ENCODE measurements at places on chromosomes 3 and 15.

DNA sequence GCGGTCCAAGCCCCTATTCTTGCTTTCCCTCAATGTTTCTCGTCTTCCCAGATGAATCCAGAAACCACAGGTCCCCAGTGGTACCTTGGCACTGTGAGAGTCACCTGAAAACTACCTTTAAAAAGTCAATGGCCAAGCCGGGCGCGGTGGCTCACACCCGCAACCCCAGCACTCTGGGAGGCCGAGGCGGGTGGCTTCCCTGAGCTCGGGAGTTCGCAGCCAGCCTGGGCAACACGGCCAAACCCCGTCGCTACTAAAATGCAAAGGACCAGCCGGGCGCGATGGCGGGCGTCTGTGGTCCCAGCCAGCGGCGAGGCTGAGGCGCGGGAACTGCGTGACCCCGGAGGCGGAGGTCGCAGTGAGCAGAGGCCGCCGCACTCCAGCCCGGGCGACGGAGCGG, 285.9 kb downstream of the CHL1 start:
- DNase-seq = no peak

DNA sequence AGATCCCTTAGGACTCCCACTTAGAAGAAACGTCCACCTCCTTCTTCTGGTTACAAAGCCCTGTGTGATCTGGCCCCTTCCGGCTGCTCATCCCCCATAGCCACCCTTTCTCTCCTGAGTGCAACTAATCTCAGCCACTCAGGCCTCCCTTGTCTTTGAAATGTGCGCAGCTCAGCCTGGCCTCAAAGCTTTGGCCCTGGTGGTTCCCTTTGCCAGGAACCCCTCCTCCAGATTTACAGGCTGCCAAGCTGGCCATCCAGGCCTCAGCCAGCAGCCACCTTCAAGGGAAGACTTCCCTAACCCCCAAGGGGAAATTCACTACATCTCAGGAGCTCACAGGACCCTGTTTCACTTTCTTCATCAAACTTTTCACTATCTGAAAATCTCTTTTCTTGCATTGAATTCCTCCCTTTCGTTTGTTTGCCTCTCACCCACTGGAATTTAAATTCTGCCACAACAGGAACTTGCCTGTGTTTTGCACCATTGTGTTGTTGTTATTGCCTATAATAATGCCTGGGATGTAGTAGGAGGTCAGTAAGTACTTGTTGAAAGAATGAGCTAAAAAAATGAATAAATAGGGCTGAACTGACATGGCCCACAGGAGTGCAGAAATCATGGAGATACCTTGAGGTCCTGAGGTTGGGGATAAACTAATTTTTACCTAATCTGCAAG, 109.5 kb upstream of the PFN2 start:
- DNase-seq = no peak

- DNase-seq = no peak
Measured at GRCh38 chr3:147398813-147399534, 7.4 kb downstream of the ZIC4 start.

- no peak for DNase-seq
Measured at GRCh38 chr3:158728851-158729250, 3.4 kb downstream of the RARRES1 start.

- DNase-seq = no peak
Measured at GRCh38 chr3:71307991-71308697, 275.4 kb downstream of the FOXP1 start.

- DNase-seq = no peak
Measured at GRCh38 chr3:195544634-195545033, 1.5 kb upstream of the PPP1R2 start.

- DNase-seq = no peak
Measured at GRCh38 chr15:68208136-68208535, 3.0 kb upstream of the CALML4 start.

DNA sequence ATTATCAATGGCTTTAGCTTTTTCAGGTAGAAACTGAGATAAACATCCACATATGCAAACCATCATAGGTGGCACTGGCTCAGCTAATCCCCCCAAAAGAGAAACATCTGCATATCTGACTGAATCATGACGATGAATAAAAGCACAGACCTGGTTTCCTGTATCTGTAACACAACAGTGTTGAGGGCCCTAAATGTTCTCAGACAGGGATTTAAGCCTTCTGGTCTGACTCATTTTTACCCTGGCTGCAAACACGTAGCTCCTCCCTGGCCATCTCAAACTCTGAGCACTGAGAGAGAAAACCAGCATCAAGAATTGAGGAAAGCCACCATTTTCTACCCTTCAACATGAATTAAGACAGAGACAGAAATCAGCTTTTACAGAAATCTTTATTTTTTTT, 35.2 kb downstream of the GLB1 start:
- DNase-seq = no peak

DNA sequence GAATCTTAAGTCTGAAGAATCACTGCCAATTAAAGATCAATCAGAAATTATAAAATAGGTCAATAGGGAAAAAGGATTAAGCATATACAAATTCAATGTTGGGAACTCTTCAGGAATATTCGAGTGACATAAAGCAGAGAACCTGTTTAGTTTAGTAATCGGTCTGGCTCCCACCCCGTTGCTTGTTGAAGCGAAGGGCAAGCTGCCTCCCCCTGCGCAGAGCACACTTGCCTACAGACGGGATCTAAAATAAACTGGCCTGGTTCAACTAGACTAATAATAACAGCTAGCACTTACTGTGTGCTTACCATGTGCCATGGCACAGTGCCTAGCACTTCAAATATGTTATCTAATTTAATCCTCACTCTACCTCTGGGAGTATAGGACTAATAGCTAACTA, 8.6 kb downstream of the SEMA6D start:
- no peak for DNase-seq

DNA sequence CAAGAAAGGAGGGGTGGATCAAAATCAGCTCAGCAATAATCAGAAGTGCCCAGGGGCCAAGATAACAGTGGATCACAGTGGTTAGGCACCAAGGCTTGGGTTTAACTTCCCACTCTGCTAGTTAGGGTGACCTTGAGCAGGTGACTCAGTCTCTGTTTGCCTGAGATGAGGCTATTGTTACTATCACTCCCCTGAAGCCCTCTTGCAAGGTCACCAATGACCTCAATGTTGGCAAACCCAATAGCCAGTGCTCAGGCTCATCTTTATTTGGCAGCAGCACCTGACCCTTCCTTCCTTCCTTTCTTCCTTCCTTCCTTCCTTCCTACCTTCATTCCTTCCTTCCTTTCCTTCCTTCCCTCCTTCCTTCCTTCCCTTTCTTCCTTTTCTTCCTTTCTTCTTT, 102.4 kb upstream of the HACD2 start:
- no peak for DNase-seq

- no peak for DNase-seq
Measured at GRCh38 chr15:84887938-84888337, 3.5 kb downstream of the SLC28A1 start.

GRCh38 chr3:138971766-138972320, 24.8 kb downstream of the FOXL2NB start:
- DNase-seq = no peak

DNA sequence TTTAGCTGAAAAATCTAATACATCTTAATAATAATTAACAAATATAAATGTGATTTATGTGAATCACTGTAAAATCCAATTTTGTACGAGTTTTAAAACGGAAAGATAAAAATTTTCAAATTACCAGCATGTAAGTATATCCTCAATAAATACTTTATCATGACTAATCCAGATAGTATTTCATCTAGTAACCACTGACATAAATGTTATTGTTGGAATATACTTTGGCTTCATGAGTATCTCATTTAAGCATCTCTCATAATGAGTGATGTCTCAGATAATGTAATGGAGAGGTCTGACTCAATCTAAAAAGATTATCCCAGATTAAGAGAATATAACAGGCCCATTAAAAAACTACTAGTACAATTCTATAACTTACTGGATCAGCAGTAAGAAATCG, 216.3 kb downstream of the STAG1 start:
- DNase-seq = no peak

DNA sequence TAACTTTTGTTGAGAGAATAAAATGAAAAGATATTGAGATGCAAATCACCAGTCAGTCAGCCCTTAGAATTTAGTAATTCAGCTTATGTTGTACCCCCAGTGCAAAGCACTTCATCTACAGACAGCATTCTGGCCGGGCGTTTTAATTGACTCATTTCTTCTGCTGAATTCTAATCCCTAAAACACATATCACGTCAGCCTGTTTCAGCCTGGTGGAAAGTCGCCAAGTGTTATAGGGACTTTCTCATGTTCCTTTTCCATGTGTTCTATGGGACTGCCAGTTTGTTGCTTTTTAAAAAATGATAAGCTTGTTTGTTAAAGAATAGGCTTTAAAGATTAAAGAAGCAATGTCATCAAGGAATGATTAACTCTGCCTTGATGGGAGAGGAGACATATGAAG, 169.7 kb upstream of the BFSP2 start:
- no peak for DNase-seq

- DNase-seq = no peak
Measured at GRCh38 chr3:57699591-57699990, 6.7 kb upstream of the DENND6A start.

GRCh38 chr15:65081758-65082157, 5.2 kb downstream of the KBTBD13 start:
- DNase-seq = no peak

DNA sequence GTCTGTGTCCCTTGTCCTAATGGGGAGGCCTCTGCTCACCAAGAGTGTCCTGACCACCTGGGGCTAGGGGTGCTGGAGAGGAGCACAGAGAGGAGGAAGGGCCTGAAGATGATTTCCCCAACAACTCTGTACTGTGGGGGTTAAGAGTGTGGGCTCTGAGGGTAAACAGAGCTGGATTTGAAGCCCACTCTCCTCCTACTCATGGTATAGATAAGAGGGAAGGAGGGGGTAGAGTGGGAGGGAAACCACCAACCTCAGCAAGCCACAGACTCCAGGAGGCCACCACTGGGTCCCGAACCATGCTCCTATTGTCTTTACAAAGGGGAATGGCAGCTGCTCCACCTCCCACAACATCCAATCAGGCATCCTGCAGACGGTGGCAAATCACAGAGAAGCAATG, 103.6 kb upstream of the RNU6-1 start:
- DNase-seq = no peak

DNA sequence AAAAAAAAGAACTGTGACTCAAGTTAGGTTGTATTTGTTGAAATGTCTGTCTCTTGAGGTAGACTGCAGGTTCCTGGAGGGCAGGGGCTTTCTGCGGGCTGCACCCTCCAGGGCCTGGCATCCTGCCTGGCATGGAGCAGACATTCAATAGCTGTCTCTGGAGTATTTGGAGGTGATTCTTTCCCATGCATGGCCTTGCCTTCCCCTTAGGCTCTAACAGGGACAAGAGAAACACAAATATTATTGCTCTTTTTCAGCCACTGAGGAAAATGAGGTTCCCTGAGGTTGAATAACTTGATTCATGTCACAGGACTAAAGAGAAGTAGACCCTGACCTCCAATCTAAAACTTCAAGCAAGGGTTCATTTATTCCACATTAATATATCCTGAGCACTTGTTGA, 18.6 kb upstream of the FLNB start:
- no peak for DNase-seq

DNA sequence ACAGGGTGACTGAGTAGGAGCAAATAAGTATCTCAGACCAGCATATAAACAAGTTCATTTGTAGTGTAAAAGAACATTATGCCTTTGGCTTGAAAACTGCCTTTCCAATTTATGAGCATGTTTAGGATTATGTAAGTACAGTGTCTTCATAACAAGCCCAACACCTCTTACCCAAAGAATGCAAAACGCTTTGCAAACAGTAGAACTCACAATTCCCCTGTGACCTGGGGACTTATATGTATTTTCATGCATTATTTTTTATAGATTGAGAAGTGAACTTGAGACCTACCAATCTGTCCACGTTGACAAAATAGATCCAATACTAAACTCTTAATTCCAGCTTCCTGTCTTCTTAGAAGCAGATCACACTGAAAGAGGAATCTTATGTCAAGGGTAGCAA, 202.1 kb downstream of the TP63 start:
- DNase-seq = no peak

- no peak for DNase-seq
Measured at GRCh38 chr3:5239602-5240001, 52.1 kb downstream of the EDEM1 start.

DNA sequence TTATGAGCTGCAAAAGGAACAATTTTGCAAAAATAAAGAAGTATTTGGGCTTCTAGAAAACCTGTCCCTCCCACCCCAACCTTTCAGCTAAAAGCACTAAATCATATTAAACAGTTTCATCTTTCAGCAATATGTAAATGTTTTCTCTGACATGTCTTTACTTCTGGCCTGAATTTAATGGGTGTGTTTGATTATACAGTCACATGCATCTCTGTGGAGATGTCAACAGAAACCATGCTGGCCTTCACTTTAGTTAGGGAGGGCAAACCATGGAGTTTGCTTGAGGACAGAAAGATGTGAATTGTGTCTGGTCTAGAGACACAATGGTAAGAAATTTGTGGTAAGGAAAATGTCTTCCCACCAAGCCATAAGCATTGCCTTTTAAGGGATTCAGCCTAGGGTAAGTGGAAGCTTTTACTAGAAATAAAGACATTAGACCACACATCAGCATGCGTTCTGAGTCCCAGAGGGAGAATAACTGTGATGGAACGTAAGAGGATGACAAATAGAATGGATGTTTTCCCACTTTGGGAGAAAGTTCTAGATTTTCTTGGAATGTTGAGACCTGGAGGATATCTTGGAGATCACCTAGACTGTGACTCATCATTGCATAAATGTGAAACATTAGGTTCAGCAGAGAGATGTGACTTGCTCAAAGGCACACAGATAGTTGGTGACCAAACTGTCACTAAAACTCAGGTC, 68.9 kb downstream of the ST8SIA2 start:
- no peak for DNase-seq

- no peak for DNase-seq
Measured at GRCh38 chr15:99435877-99436541, 129.8 kb upstream of the MEF2A start.

GRCh38 chr15:70826634-70827033, 27.3 kb downstream of the LARP6 start:
- no peak for DNase-seq

- DNase-seq = no peak
Measured at GRCh38 chr15:63231706-63232105, 42.3 kb downstream of the RAB8B start.

GRCh38 chr15:37880009-37880834, 54.2 kb upstream of the TMCO5A start:
- DNase-seq = peak; percentile 31

DNA sequence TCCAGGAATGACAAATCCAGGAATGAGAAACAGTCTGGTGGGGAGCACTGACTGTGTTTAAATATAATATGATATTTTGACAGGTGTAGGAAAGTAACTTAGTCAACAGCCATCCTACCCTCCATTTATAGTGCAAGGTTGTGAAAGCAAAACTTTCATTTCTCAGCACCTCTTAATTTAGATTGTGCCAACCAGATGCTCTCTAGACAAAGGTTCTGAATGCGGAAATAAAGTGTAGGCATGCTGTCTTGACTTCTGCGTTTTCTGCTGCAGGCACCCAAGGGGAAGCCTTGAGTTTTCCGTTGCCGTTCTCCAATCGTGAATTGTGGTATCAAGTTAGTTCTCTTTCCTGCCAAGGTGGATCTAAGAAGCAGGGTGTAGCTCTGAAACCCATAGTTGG, 261.9 kb upstream of the SUCLG2 start:
- DNase-seq = no peak

All from HEK293T (cell line).